Esophagus squamous epithelium (tissue), 5 donors: ENCODE measurements at places on chromosomes 3 and 15.

GRCh38 chr3:197024881-197025735, 4.5 kb downstream of the MELTF start:
- no peak for DNase-seq

DNA sequence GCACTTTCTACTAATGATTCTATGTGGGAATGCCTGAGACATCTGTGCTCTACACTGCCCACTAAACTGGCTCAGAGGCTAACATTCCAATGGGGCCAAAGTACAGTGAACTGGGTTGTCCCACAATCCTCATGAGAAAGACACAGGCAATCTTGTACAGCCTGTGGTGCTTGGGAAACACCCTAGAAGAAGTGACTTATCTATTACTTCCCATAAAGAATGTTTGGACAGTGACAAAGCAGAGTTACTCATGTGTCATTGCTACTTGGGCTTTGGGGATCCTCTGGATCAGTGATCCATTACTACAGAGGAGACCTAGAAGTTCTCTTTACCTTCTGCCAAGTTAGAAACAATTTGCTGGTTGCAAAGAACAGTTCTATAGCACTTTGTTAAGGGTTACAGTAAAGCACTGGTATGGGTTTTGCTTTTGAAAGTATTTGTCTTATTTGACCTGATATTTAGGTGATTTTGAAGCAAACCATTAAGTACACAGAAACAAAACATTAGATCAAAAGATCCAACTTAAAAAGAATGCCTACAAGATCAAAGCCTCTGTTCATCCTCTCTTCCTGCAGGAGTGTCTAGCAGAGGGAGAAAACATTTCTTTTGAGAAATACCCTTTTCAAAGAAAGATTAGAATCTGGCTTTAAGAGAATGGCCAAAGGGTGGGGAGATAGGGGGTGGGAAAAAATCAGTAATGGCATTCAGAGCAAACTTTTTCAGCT, 75.8 kb downstream of the CTNNB1 start:
- DNase-seq, result no peak

- no peak for DNase-seq
These were observed at the start of gene SLC12A8 for GRCh38 chr3:125212509-125213363. Gene SLC12A8, minus strand, starts transcription at chr3:125212748. Its CDS starts 1,399 bp downstream, at chr3:125211349.

DNA sequence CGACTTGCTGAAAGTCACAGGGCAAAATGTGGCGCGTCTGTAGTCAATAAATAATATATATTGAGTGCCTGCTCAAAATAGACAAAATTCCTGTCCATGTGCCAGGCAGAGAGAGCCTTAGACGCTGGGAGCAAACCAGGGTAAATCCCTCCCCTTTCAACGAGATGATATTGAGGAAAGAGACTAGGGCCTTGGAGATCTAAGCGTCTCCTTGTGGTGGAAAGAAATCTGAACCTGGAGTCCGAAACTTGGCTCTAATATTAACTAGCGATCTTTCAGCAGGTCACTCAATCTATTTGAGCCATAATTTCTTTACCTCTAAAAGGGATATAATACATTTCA, 348 bp upstream of the DPP8 start:
- no peak for DNase-seq

- no peak for DNase-seq
These were observed 61.4 kb downstream of the CLDN11 start for GRCh38 chr3:170480111-170480510.

DNA sequence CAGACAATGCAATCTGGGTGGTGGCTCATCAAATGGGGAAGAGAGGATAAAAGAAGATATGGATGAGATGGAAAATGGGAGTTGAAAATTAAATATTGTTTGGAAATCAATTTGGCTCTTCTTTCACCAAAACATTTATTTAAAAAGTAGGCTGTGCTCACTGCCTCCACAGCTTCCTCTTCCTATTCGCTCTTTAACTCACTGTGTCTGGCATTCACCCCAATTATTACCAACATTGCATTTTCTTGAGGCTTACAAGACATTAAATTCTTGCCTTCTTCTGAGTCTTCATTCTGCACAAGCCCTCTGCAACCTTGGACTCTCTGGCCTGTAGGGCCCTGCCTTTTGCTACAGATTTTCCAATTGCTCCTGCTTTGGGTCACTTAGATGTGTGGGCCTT, 52.9 kb upstream of the TSPAN3 start:
- DNase-seq, result no peak

DNA sequence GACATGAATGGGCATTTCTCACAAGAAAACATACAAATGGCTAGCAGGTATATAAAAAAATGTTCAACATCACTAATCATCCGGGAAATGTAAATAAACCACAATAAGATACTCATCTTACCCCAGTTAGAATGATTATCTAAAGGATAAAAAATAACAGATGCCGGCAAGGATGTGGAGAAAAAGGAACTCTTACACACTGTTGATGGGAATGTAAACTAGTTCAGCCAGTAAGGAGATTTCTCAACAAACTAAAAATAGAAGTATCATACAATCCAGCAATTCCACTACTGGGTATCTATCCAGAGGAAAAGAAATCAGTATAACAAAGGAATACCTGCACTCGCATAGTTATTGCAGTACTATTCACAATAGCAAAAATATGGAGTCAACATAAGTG, 124.2 kb downstream of the SATB1 start:
- DNase-seq, result no peak

DNA sequence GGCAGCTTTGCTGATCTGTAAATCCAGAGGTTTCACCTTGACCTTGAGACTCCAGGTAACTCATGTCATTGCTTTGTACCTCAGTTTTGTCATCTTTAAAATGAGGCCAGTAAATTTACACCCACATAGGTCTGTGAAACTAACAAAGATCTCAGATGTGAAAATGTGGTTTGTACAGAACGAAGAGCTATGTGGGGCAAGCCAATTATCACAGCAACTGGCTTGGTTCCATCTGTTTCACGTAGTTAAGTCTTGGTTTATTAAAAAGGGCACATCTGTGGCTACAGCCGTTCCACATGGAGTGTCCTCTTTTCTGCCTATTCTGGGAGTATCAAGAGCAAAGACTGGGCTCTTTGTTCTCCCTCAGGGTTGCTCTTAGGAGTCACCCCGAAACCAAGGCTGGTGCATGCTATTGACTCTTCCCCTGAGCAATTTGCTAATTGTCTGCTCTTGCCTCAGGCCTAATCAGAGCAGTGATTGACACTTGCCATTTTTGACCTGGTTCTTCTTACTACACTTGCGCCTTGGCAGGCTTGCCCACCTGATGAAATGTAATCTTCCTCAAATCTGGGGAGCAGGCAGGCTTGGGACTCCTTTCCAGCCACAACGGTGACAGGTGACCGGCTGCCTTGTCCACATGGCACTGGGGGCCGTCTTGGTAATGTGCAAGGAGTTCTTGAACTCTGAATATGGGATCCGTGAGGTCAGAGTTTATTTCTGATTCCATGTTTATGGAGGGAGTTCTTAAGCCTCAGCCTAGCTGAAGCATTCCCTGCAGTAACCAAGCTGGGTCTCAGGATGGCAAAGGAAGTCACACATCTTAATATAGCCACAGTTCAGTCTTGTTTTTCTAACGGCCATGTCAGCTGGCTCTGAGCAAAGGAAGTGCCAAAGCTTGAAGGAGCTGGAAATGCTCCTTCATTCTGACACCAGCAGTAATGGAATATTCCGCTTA, 40.1 kb downstream of the EAF1 start:
- no peak for DNase-seq

GRCh38 chr15:42603978-42604377, 28.6 kb downstream of the STARD9 start:
- DNase-seq, result no peak

DNA sequence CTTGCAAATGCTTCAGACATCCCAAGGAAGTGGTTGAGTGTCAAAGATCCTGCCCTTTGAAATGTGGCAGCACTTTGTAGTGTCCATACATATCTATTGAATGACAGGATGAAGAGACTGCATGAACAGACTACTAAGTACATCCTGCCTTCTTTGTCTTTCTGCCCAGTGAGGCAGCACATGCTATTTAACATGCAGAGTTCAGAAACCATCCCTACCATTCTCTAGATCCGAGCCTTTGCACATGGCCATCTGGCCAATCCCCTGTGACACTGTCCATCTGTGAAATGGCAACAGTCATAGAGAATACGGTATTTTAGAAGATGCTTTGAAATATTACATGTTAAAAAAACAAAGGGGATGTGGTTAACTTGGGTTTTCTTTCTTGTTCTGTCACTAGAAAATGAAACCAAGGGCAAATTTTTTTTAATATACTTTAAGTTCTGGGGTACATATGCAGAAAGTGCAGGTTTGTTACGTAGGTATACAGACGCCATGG, 519.6 kb downstream of the NTRK3 start:
- no peak for DNase-seq

- no peak for DNase-seq
These were observed 143.1 kb upstream of the LINGO1 start for GRCh38 chr15:77775837-77776236.

DNA sequence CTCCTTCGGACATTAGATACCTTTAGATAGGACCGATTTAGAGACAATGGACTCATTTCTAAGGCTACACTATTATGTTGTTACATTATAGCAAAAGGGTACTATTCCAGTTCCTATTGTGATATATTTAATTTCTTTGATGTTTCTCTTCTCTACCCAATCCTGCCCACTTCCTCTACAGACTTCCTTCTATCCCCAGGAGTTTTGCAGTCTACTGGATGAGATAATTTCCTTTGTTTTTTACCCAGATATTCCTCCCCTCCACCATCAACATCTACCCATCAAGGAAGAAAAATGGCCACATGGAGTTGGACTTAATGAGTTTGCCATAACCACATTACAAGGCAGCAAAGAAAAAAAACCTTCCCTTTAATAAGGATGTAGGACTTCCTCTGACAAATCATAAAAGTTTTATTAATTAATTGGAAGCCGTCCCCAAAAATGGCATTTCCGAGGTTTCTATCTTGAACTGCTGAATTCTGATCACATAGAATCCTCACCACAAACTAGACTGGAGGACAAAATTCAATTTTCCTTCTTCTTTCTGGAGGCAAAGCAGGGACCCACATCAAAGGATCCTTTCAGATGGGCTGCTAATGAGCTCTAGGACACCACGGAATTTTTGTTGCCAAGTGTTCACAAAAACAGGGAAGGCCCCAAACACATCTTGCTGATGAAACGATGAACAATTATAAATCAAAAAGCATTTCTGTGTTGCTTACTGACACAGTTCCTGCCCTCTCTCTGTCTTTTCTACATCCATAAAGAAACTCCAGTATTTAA, 33.4 kb downstream of the FRMD4B start:
- no peak for DNase-seq

GRCh38 chr3:33592999-33593398, 125.1 kb downstream of the CLASP2 start:
- no peak for DNase-seq

DNA sequence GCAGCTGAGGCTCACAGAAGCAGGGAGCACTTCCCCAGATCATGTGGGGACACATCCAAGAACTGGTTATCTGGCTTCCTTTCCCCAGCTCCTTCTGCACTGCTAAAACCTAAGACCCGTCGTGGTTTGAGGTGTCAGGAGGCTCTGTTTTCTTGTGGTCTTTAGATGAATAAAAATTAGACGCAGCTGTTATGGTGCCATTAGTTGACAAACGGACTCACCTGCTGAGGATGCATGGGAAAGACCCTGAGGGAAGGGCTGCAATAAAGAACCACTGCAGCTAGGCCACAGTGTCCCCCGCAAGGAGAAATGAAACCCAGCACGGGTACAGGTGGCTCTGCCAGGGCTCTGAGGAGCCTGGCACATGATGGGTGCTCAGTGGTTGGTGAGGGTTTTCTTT, 99.4 kb downstream of the IQSEC1 start:
- DNase-seq, result no peak

GRCh38 chr3:72185549-72186399, 400.8 kb upstream of the PROK2 start:
- DNase-seq, result no peak

GRCh38 chr3:59816312-59816711, 766.5 kb upstream of the CFAP20DC start:
- no peak for DNase-seq

- no peak for DNase-seq
These were observed 40.9 kb downstream of the DNAJB8 start for GRCh38 chr3:128425846-128426127.

DNA sequence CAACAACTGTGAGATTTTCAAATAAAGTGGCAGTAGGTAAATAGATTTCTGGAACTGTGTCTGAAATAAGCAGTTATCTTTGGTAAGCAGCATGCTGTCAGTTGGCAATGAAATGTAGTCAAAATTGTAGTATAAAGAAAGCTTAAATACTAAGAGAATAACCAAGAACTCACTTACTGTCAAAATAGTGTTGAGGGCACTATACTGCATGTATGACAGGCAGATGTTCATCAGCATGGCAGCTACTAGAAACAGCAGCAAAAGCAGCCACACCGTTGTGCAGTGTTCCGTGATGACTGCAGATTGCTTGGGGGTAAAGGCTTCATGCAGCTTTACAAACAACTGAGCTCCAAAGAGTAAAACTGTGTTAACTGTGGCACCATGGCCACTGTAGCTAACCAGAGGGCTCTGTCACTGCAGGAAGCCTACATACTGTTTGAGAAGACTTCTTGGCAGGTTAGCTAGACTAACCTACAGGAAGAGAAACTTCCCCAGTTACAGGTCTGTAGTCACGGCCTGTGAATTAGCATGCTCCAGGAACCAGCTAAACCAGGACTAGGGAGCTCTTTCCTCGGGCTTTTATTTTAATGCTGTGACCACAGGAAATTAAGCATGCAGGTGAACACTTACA, 459.7 kb downstream of the TBL1XR1 start:
- no peak for DNase-seq

GRCh38 chr3:66625505-66626216, 124.8 kb upstream of the LRIG1 start:
- DNase-seq, result no peak

DNA sequence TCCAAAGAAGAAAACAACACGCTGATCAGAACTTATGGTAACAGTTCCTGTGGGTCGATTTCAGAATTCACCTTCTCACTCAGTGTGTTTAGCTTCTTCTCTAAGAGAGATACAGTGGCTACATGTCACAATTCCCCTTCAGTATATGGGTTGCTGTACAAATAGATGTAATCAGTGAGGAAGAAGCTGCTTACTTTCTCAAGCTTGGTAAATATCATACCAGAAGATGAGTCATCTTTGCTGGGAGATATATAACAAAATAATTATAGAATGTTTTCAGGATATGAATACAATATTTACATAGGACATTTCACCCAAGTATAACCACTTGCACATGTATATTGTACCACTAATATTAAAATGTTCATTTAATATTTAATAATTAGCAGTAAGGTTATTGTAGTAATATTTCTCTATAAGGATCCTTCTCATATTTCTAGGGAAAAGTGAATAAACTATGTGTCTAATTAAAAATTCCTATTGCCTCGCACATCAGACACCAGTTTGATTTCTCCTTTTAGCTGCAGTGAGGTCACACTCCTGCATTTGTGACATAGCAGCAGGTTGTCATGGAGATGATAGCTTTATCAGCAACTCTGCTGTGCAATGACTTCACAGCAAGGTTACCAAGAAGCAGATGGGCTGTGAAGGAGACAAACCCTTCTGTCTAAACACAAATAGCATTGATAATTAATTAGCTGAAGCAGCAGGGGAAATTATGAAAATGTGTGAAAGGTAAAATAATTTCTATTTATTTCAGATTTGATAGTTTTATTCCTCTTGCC, 211.4 kb downstream of the TUSC7 start:
- no peak for DNase-seq

GRCh38 chr15:91183596-91183995, 83.5 kb downstream of the SV2B start:
- no peak for DNase-seq
